ENCODE measurements at places on chromosomes 4 and X.

GRCh38 chr4:42361456-42361855, 35.8 kb upstream of the SHISA3 start:
- DNase-seq = no peak

GRCh38 chr4:2322841-2323240, 60.9 kb upstream of the MXD4 start:
- no peak for DNase-seq

DNA sequence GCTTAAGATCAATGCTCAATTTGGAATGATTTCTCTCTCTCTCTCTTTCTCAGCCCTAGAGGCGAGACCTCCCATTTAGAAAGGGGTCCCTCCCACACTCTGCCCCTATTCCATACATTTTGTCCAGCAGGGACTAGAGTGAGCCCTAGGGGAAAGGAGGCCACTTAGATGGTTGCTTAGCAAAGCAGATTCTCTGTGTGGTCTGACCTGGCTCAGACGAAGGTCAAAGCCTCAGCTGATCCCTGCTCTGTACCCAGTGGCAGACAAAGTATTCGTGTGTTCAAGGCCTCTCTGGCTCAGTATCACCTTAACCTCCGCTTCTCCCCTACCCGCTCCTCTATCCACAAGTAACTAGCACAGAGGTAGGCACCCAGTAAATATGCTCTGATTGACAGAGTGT, 78.4 kb downstream of the HPRT1 start:
- no peak for DNase-seq

DNA sequence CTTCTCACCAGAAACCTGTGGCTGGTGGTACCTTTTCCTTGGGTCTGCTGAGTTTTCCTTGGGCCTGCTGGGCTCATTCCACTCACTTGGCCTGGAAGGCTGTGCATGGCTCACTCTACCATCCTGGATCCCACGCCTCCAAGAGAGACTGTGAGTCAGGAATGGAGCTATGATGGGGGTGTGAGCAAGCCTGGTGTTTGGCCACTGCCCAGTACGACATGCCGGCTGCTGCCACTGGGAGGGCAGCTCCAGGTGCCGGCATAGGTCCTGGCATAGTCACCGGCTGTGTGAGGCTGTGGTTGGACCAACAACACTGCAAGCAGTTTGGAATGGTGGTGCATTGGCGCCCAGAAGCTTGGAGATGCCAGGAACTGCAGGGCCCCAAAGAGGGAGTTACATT, 721.7 kb downstream of the PCDH18 start:
- DNase-seq = no peak

Data from astrocyte of the hippocampus (primary cell).